ENCODE measurements at places on chromosomes 5 and 9.

- DNase-seq = no peak
Measured at GRCh38 chr9:100674419-100675122, 96.7 kb downstream of the CAVIN4 start.

DNA sequence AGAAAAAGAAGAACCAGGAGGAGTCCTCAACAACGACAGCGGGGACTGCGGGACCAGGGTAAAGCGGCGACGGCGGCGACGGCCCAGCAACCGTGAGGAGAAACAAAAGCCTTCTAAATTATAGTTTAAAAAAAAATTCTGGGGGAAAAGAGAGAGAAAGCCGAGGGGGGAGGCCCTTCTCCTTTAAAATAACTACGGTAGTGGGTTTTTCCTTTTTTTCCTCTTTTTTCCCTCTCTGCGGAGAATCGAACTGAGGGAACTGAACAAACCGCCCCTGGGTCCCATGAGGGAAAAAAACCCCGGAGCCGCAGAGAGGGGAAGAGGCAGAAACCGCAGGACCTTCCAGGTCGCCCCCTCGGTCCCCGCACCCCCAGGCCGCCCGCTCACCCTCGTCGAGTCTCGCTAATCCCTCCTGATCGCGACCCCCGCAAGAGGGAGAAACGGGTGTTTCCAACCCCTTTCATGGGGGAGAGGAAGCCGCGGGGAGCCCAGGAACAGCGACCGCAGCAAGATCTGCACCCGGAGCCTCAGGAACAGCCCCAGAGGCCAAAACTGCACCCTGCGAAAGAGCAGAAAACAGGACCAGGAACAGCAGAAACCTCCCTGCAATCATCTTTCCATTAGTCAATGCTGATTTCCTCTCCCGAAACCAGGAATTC, 453 bp downstream of the CPEB4 start:
- DNase-seq = no peak

GRCh38 chr5:135135530-135136226, 101.7 kb upstream of the PITX1 start:
- DNase-seq = no peak

DNA sequence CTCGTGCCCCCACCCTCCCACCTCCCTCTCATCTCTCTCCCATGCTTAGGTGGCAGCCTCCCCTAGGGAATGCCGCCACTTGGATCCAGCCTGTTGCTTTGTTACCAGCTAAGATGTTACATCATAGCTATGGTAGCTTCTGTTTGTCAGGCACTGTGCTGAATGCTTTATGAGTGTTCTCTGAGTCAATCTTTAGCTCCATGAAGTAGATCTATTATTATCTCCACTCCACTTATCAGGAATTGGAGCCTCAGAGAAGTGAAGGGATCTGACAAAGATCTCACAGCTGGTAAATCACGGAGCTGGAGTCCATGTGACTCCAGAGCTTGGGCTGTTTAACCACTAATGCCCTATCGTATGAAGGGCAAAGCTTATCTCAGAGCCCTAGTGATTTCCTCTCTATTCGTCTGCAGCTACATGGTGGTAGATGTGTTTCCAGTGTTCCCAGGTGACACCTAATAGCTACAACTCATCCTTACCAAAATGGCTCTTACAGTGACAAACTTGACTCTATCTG, 54.1 kb downstream of the GARNL3 start:
- no peak for DNase-seq

GRCh38 chr5:172450861-172451695, 3.2 kb downstream of the SH3PXD2B start:
- DNase-seq = no peak

DNA sequence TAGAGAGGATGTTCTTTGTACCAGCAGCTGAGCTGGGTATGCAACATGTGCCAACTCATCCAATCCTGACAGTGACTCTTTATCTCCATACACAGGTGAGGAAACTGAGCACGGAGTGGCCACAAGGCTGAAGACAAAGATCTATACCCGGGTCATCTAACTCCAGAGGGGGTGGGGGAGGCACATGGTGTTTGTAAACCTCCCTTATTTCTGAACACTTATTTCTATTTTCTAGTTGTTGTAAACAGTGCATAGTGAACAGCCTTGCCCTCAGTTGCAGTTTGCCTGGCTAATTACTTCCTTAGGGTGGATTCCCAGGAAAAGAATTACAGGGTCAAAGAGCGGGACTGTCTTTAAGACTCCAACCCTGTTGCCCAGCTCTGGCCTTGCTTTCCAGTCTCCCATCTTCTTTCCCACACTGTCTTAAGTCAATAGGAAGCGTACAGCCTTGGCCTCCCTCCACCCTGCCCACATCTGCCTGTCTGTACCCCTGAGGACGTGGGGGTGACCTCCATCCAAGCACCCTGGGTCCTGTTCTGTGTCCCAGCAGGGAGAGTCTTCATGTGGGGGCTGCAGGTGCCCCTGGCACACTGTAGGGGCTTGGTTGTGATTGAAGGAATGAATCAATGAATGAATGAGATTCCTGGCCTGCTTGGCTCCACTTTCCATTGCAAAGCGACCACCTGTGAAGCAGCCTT, 13.2 kb upstream of the FIBCD1 start:
- DNase-seq = no peak

DNA sequence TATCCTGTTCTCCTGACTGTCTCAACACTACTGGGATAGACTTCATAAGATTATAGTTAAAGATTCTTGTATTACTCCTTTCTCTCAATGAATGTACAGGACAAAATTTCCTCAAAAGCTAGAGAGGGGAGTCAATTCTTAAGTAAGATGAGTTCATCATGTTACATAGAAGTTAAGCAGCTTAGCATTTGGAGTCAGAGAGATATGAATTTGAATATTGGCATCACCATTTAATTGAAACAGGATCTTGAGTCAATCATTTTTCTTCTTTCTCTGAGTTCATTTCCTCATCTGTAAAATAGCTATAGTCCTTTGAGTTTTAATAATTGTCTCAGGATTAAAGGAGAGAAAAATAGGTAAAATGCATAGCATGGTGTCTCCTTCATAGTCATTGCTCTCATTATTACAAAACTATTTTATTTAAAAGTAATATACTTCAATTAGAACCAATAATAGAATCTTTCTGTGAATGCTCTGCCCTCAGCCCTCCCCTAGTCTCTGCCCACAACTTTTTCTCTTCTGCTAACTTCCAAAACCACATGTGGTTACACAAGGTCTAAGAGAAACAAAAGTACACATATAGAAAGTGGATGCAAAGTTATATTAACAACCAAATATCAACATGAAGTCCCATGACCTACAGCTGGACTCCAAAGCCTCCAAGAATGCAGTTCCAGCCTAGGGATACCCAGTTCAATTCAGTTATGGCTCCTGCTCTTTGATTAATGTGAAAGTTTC, 265.6 kb downstream of the TLE1 start:
- DNase-seq = peak; percentile 36

GRCh38 chr5:932151-932627, 39.5 kb downstream of the TRIP13 start:
- DNase-seq = no peak

DNA sequence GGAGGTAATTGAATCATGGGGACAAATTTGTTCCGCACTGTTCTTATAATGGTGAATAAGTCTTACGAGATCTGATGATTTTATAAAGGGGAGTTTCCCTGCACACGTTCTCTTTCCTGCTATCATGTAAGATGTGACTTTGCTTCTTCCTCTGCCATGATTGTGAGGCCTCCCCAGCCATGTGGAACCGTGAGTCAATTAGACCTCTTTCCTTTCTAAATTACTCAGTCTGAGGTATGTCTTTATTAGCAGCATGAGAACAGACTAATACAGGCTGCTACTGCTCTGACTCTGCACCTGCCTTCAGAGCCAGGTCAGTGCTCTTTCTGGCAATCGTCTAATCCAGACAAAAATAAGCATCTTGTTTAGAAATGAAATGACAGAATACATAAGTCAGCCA, 479.2 kb upstream of the TUSC1 start:
- DNase-seq = no peak

DNA sequence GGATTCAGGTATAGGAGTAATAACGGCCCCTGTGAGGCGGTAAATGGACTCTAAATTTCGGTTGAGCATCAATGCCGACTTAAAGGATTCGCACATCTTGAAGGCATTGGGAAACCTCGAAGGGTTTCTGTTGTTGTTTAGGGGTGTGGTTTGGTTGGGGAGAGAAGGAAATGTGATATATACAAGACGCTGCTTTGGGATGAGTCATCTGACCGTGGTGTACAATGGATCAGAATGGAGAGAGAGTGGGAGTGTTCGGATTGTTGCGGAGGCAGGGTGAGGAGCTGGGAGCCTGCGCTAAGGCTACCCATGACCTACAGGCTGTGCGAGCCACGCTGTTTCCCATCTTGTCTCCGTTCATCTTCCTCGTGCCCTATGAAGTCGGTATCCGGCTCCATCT, 60.4 kb upstream of the ERCC6L2 start:
- no peak for DNase-seq

DNA sequence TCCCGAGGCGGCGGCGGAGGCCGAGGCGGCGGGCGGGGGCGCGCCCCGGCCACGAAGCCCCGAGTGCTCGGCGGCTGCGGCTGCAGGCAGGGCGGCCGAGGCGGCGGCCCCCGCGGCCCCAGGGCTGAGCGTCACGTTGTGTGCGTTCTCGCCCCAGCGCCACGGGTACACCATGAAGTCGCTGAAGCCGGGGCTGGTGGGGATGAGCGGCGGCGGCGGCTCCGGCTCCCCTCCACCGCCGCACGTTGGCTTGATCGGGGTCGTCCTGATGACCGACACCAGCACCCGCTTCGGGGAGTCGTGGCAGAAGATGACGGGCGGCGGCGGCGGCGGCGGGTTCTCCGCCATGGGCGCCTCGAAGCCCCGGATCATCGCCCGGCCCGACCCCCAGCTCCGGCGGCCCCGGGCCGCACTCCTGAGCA, 498 bp downstream of the ZNF367 start:
- DNase-seq = no peak

- no peak for DNase-seq
Measured at GRCh38 chr9:109331353-109331752, 10.5 kb upstream of the EPB41L4B start.

- no peak for DNase-seq
Measured at GRCh38 chr9:128946571-128947276, 679 bp downstream of the DOLK start.

DNA sequence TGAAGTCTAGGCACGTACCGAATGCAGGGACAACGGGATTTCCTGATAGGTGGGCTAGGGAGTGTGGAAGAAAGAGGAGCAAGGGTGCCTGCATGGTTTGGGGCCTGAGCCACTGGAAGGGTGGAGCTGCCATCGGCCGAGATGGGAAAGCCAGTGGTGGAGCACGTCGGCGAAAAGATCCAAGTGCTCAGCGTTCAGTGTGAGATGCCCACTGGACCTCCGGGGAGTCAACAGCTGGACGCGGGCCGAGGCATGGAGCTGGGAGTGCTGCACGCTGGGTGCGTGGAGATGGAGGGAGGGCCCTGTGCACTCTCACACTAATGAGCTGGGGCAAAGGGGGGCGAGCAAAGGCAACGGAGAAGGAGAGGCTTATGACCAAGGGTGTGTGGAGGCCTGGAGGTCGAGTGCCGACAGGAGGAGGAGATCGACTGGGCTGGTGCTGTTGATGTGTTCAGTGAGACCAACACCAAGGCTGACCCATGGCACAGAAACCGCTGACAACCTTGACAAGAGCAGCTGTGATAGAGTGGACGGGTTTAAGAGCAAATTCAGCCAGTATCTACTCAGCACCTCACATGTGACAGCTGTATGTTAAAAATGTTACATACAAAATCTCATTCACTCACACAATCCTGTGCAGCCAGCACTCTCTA, 85.7 kb downstream of the STK10 start:
- no peak for DNase-seq

DNA sequence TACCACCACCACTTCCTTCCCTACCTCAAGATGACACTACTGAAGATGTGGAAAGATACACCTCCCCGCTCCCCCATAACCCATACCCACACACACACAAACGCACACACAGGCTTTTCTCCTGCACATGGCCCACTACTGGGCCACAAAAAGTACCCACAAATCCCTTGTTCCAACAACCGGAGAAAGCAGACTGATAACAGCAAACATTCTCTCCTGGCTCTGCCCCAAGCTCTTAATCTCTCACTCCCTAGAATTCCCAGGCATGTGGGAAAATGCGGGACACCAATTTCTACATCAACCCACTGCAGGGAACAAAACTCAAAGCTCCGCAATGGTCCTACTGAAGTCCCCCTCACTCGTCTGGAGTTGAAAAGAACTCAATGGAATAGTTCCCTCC, 611.0 kb upstream of the KLF4 start:
- DNase-seq = no peak

DNA sequence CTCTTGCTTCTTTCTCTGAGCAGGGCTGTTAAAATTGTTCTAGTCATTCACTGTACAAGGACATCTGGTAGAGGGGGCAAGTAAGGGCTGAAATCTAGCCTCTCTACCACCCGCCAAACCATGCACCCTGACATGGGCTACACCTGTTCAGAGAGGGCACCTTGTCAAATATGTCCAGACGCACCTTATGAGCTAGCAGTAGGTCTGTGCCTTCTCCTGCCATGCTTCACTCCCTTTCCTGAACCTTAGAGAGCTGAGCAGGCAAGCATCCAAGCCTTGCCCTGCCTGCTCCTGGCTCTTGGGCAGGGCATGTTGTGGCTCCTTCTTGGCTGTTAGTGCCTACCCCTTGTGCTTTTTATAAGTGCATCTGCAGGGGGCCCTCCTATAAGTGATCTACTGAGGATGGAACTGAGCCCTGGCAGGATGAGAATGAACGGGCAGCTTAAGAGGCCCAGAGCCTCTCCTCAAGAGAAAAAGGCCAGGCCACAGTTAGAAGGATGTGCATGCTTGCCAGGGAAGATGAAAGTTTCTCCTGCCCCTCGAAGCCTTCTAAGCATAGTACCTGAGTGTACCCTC, 3.8 kb upstream of the NEUROG1 start:
- no peak for DNase-seq

GRCh38 chr5:156379206-156379605, 52.2 kb downstream of the SGCD start:
- no peak for DNase-seq

DNA sequence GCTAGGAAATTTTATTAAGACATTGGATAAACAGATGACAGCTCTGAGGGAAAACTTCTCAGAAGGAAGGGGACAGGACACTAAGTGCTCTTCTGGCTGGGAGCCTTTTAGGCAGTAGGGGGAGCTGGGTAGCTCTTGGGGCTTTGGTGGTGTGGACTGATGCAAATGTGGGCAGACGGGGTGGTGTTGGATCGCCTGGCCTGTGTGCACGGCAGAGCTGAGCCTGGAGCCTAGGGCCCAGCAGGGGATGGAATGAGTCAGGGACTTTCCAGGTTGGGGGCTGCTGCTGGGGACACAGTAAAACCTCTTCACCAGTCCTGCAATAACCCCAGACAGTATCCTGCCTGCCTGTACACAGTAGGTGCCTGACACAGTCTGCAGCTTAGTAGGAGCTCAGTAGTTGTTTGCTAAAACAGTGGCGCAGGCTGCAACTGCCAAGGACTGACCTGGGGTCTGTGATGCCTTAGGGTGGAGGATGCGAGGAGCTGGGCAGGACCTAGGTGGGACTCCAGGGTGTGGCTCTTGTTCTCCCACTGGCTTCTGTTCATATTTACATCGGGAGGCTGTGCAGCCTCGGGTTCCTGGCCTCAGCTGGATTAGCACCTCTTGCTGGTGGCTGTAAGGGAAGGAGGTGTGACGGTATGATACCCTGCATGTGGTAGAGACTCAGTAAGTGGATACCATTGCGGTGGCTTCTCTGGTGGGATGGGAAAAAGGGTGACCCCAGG, 83.8 kb downstream of the DAB2IP start:
- peak; percentile 74 for DNase-seq

GRCh38 chr9:33823801-33824200, 6.8 kb downstream of the UBE2R2 start:
- no peak for DNase-seq

GRCh38 chr5:116763987-116764866, 189.6 kb upstream of the SEMA6A start:
- no peak for DNase-seq

GRCh38 chr5:15787681-15788080, 287.7 kb downstream of the FBXL7 start:
- DNase-seq = no peak

Data from brain pericyte (primary cell).